ENCODE measurements at places on chromosomes 7 and 10.

GRCh38 chr7:130371046-130371445 lies 9.2 kb upstream of the CPA1 start:
- DNase-seq: no peak

GRCh38 chr7:130758429-130759056 lies 24.5 kb upstream of the KLF14 start:
- DNase-seq: no peak

DNA sequence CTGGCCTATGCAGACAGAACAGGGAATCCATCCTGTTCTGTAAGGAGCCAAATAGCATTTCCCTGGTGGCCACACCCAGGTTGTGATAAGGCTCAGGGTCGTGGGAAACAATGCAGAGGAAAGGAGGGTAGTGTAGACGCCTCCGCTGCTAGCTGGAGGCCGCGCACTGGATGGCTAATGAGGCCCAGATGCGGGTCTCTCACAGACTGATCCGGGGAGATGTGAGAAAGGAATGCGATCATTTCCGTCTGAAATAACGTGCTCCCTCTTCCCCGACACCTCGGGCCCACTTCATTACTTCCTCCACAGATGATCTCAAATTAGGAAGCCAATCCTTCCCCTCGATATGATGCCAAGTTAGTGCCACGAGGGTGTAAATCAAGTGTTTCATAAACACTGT lies 203.3 kb downstream of the TAX1BP1 start:
- DNase-seq: no peak

GRCh38 chr7:47647181-47647917 lies 65.4 kb upstream of the TNS3 start:
- no peak for DNase-seq

GRCh38 chr7:149454006-149454405 lies 6.9 kb downstream of the ZNF777 start:
- DNase-seq: no peak

DNA sequence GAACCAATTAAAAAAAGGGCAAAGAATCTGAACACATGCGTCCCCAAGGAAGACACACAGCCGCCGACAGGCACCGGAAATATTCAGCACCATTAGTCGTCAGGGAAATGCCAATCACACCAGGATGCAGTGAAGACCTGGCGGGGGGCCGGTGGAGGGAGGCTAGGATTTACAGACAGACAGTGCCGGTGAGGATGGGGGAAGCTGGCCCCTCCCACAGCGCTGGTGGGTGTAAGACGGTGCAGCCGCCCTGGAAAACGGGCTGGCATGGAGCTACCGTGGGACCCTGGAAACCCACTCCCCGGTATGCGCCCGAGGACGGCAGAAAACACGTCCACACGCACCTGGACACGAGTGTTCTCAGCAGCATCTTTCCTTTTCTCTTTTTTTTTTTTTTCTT lies 4.8 kb upstream of the ADAP1 start:
- DNase-seq: no peak

DNA sequence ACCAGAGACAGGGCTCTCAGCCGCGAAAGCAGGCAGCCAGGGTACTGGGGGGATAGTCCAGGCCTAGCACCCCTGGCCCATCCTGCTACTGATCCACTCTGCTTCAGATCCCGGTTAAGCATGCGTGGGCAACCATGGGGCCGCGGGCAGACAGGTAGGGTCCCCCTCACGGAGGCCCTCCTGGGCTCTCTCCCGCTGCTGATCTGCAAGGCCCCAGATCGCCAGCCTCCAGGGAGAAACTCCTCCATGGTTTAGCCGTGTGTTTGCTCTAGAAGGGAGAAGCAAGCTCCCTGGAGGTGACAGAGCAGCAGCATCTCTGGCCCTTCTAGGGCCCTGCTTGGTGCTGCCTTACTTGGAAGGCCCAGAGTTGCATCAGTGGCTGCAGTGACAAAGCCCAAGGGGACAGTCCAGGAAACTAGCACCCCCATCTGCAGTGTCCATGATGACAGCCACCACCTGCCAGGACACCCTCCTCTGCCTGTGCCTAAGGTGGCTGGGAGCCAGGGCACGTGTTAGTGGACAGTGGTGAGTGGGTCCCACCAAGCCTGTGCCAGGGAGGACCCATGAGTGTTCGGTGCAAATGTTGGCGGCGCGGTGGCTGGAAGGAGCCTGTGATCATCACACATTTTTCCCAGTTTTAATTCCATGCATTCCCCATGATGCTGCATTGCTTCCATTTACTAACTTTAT lies 29.2 kb downstream of the CALML5 start:
- no peak for DNase-seq

DNA sequence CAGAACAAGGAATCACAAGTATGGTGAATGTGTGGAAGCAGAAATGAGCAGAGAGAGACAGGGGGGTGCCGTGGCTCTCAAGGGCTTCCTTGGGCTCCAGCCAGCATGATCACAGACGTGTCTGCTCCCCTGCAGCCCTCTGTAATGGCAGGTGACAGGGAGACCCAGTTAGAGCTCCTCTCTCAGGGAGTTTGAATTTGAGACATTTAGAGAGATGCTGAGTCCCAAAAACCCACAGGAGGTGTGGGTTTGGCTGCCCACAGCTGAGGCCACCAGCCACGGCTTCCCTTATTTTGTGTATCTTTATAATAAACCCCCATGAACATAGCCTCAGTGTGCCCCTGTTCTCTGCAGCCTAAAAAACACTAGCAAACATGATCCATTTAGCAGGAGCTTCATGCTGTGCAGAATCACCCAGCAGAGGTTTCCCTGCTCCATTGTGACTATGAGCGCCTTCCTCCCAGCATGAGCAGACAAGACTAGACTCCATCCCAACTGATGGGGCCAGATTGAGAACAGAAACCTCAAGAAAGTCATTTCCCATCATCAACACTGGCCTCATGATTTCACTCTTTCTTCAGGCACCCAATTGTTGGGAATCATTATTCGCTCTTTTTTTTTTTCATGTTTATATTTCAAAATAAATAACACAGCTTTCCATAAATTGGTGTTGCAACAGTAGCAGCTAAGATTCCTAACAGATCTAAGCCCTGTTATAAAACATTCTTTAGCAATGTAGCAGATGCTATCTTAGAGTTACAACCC lies 13.4 kb downstream of the NOD1 start:
- no peak for DNase-seq

DNA sequence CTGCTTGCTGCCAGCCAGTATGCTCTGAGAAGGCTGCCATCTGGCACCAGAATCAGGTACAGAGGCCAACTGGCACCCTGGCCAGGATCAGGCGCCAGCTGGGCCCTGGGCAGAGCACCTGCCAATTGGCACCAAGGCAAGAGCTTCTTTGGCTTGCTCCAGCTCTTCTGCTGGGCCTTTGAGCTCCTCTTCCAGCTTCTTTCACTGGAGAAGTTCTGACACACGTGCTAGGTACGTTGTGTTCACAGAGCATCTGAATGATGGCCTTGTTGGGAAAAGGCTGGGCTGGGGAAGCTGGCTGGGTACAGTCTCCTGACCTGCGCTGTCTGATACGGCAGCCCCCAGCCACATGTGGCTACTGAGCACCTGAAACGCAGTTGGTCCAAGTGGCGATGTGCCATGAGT lies 31.7 kb upstream of the OPALIN start:
- DNase-seq: no peak

GRCh38 chr10:92760609-92761008 lies 70.9 kb downstream of the HHEX start:
- DNase-seq: no peak

DNA sequence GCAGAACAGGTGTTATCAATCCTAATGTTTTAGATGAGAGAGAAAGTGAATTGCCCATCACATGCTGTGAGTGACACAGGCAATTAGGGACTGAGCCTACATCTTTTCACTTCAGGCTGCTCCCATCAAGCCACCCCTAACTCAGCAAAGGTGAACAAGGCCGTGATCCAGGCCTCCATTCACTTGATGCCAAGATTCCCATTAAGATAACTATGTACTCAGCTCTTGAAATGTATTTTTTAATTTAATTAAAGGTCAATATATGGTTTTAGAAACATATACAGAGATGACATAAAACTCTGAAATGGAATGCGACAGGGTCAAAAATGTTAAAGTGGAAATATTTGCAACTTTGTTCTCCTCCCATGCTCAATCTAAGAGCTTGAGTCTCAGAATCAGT lies 27.9 kb upstream of the UBE2H start:
- DNase-seq: no peak

DNA sequence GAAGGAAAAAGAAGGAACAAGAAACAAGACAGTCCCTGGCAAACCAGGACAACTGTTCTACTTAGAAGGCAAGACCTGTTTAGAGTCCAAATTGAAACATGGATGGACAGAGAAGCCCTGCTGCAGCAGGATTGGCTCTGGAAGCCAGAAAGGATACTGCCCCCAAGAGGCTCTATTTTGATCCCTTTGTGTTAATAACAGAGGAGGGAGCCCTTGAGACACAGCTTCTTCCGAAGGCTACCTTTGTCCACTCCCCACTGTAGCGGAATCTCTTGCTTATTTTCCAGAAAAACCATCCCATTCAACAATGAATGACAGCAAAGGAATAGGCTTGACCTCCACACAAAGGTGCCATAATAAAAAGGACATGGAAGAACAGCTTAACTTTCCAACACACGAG lies 120.3 kb upstream of the FOXK1 start:
- no peak for DNase-seq

DNA sequence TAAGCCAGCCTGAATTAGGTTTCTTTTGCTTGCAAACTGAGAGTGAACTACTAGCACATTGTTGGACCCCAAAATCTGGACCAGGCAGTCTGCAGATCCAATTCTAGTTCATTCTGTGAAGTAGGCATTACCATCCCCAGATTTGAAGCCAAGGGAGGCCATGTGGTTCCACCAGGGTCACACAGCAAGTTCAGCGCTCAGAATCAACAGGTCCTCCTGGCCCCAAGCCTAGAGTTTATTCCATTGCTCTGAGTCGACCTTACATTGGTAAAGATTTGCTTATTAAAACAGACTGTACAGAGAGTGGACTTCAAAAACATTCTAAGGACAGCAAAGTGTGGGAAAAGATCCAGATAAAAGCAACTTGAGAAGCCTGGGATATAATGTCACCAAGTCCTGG lies 50.9 kb downstream of the AFAP1L2 start:
- no peak for DNase-seq

DNA sequence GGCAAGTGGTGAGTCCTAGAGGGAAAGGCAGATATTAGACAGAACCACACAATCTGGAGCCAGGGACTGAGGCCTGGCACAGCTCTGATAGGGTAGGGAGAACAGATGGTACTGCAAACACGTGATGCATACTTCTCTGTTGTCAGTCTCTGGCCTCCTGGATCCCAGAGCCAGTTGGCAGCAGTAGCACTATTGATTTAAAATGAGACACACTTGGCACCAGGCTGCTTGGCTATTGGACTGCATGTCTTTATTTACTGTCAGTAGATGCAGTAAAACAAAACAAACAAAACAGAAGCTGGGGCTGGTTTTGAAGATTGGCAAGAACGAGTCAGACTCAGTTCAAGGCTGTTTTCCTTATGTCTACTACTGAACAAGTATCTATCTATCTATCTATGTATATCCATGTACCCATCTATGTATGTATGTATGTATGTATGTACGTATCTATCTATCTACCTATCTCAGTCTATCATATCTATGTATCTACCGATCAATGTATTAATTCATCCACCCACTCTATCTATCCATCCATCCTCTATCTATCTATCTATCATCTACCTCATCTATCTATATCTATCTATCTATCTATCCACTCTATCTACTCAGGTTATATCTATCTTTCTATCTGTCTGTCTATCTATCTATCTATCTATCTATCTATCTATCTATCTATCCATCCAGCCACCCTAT lies 23.4 kb upstream of the MGAM2 start:
- DNase-seq: no peak

GRCh38 chr7:2255145-2256139 lies 13.4 kb downstream of the NUDT1 start:
- DNase-seq: no peak

GRCh38 chr7:28272461-28272877 lies 91.9 kb upstream of the JAZF1 start:
- no peak for DNase-seq

DNA sequence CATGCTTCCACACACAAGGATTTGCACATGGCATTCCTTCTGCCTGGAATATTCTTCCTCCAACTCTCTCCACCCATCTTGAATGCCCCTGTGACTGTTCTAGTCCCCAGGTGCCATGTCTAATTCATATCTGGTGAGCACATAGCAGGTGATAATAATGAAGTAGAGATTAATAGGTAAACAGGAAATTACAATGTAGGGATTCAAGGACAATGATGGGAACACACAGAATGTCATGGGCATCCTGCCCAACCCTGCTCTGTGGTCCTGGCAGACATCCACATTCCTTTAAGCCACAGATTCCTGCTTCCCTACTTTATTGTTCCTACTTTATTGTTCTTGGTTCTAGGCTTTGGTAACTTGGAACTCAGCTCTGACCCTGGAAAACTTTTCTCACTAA lies 115.8 kb downstream of the THSD7A start:
- no peak for DNase-seq

DNA sequence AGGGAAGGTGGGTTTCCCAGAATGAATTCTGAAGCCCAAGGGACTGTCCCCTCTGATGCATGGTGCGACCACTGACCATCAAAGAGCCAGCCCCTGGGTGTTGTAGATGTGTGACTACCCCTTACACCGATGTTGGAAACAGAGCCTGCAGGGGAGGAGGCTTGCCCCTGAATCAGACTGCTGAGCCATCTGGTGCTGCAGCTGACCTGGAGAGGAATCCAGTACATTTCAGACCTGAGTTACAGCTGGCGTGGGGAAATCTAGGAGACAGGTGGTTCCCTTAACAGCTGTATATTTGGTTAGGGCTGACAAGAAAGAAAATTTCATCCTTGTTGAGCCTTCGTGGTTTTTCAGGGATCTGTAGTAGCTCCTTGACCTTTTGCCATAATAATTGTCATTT lies 195.5 kb downstream of the CELF2 start:
- DNase-seq: no peak

DNA sequence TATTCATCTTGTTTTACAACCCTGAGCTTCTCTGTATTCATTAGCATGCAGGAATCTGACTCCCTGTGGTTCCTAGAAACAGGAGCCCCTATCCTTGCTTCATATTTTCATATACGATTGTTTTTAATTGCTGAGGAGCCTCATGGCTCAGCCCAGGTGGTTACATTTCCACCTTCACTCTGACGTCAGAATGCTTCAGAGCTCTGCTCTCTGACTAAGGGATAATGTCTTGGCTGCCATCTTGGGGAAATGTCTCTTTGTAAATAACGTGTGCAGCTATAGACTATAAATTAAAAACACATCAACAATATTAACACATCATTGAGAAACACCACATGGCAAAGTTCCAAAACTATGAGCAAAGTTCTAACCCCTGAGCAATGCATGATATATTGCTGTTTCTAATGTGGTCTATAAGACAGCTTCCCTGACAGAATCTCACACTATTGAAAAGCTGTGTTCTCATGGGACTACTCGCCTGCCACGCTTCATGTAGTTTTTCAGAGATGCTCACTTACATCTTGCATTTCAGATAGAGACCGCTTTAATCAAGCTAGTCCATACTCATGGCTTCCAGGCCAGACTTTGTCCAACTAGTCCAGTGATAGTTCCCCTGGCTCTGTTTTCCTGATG lies 227.0 kb downstream of the SORCS3 start:
- no peak for DNase-seq

- DNase-seq: no peak
These were observed 45.5 kb downstream of the GSAP start for GRCh38 chr7:77370606-77371005.

- no peak for DNase-seq
These were observed 62.7 kb upstream of the FGL2 start for GRCh38 chr7:77262316-77262715.

- no peak for DNase-seq
These were observed 370.8 kb downstream of the CDC14C start for GRCh38 chr7:49295146-49295545.

Measured in activated CD4-positive, alpha-beta T cell treated with anti-CD3 and anti-CD28 coated beads, Interleukin-2, amount 50 U/mL, for 24 hours (primary cell).